HFFc6 (cell line): ENCODE measurements at places on chromosomes 3 and 15. TPM values are rescaled to one million over a fixed set of nuclear protein-coding genes. Genes with fewer than 3 reads are reported as not detected.

The RBM5 gene
- 75.9 to 81.3 TPM (median 80.2 TPM) in 3 replicates for total RNA-seq

GRCh38 chr15:27853624-27854455 lies 245.3 kb downstream of the OCA2 start:
- no peaks in the 10 kb centered on the region for H3K4me1 ChIP-seq
- DNase-seq: no peak
- no peak overlapping the region for H3K27ac ChIP-seq
- H3K27me3 ChIP-seq: no peaks in the 10 kb centered on the region; the same call in 1 of the 2 replicates

DNA sequence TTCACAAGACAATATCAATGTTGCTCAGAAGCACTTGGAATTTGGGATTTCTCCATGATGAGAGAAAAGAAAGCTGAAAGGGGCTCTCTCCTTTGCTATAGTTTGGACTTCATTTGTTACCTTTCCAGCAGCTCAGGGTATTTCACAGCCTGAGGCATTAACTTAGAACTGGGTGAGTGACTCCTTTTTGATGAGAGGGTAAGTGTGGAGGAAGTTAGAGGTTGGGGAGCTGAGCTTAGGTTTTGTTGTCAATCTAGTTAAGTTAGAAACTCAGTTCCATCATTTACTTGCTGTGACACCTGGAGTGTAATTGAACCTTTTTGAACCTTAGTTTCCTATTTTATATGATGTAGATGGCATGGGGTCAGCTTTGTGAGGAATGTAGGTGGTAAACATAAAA lies 359.1 kb downstream of the PDCD6IP start:
- H3K4me3 ChIP-seq: no peak overlapping the region
- no peaks in the 10 kb centered on the region for H3K27me3 ChIP-seq
- H3K36me3 ChIP-seq: no peaks in the 10 kb centered on the region
- DNase-seq: no peak
- no peaks in the 10 kb centered on the region for H3K4me1 ChIP-seq

The PP2D1 gene
- not detected in 3 replicates for total RNA-seq

The CACNA1D gene
- 0.07 to 0.27 TPM in 2 of 3 replicates, not detected in the other for total RNA-seq

- DNase-seq: no peak
- no peak overlapping the region for H3K4me3 ChIP-seq
- H3K36me3 ChIP-seq: peaks cover 22% of the 10 kb centered on the region
- peak overlapping the region; percentile 61 for H3K27ac ChIP-seq
These were observed 24.2 kb downstream of the ABHD2 start for GRCh38 chr15:89112341-89112971.

The ZNF662 gene
- total RNA-seq: 0.10 to 0.51 TPM in 2 of 3 replicates, not detected in the other

- H3K4me1 ChIP-seq: peaks cover 47% of the 10 kb centered on the region
- DNase-seq: peak; percentile 84
- H3K4me3 ChIP-seq: peak overlapping the region; percentile 35
- H3K27me3 ChIP-seq: no peaks in the 10 kb centered on the region; the same call in 1 of the 2 replicates
- no peaks in the 10 kb centered on the region for H3K36me3 ChIP-seq
These were observed 41.0 kb upstream of the MANF start for GRCh38 chr3:51343918-51344687.

The ATP13A4 gene
- total RNA-seq: not detected in 3 replicates

The FRMD4B gene
- 0.12 TPM in 2 of 3 replicates, not detected in the other for total RNA-seq

DNA sequence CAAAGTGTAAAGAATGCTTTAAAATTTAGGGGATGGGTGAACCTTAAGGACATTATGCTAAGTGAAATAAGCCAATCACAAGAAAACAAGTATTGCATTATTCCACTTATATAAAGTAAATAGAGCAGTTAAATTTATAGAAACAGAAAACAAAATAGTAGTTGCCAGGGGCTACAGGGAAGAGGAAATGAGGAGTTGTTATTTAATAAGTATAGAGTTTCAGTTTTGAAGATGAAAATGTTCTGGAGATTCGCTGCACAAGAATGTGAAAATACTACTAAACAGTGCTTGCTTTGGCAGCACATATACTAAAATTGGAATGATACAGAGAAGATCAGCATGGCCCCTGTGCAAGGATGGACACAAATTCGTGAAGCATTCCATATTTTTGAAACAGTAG lies 32.0 kb downstream of the DNAH12 start:
- no peak overlapping the region for H3K4me3 ChIP-seq
- H3K27ac ChIP-seq: no peak overlapping the region
- DNase-seq: no peak
- H3K27me3 ChIP-seq: peaks cover 21% of the 10 kb centered on the region

The EPHB1 gene
- 0.79 to 2.6 TPM (median 0.81 TPM) in 3 replicates for total RNA-seq

The MAPKAPK3 gene
- 65.5 to 71.0 TPM (median 66.2 TPM) in 3 replicates for total RNA-seq

The TEX9 gene
- total RNA-seq: 0.87 to 1.6 TPM (median 1.5 TPM) in 3 replicates

DNA sequence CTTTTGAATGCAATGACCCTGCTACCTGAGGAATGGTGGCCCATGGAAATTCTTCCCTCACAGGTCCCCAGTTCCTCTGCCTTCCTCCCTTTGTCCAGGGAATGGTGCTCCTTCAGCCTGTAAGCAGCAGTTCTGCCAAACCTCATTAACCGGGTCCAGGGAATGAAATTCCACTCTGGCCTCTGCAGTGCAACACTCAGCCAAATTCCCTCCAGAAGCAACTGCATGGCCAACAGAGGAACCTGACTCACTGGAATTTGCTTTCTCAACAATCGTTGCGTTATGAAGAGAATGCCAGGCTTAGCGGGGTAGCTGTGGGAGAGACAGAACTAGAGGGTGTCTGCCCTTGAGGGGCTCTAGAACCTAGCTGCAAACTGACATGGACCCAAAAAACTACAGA lies 449.4 kb upstream of the PROK2 start:
- peaks cover 16% of the 10 kb centered on the region for H3K4me1 ChIP-seq
- no peak overlapping the region for H3K27ac ChIP-seq
- no peaks in the 10 kb centered on the region for H3K36me3 ChIP-seq
- peaks cover 36% of the 10 kb centered on the region for H3K27me3 ChIP-seq
- no peak overlapping the region for H3K4me3 ChIP-seq
- peak; percentile 45 for DNase-seq

The MYO5C gene
- not detected in 3 replicates for total RNA-seq

DNA sequence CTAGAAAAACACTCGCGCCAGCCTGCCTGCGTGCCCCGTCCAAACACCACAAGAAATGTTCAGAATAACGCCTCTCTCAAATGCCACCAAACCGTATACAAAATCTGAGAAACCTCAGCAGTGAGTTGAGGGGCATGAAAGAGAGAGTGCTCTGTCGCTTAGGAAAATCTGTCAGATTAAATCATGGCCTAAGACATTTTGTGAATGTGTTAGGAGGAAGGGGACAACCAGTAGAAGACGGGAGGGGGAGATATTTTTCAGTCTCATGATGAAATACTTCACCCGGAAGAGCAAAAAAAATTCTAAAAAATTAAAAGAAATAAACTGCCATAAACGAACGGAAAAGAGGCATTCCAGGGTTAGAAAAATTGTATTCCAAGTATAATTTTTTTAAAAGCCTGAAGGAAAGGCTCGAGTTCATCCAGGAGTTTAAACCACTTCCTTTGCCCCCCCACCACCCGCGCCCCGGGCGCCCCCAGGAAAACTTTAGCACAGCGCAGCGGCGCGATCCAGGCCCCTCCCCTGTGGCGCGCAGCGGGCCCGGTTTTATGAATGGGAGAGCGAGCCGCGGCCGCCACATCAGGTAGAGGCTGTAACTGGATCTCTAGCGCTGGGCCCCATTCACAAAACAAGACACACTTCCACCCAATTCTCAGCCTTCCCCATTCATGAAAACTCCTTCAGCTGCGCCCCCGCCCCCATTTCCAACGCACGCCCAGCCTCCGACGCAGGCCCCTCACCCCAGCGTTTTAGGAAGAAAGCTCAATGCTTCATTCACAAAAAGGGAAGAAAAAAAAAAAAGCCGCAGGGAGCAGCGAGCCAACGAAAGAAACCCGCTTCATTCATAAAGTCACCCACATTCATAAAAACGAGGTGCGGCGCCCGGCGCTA lies 1.4 kb downstream of the ETV5 start:
- H3K4me3 ChIP-seq: peak overlapping the region; percentile 92
- peaks cover 25% of the 10 kb centered on the region for H3K36me3 ChIP-seq
- DNase-seq: peak; percentile 37
- peaks cover 6% of the 10 kb centered on the region for H3K27me3 ChIP-seq
- H3K4me1 ChIP-seq: peaks cover 56% of the 10 kb centered on the region

The CHDH gene
- total RNA-seq: not detected in 3 replicates

The ZBTB47 gene
- total RNA-seq: 29.6 to 37.2 TPM (median 35.2 TPM) in 3 replicates

GRCh38 chr3:48855681-48856447 lies 8.2 kb upstream of the PRKAR2A start:
- H3K36me3 ChIP-seq: no peaks in the 10 kb centered on the region
- no peaks in the 10 kb centered on the region for H3K4me1 ChIP-seq
- H3K4me3 ChIP-seq: no peak overlapping the region
- H3K27ac ChIP-seq: no peak overlapping the region
- H3K27me3 ChIP-seq: no peaks in the 10 kb centered on the region; the same call in 1 of the 2 replicates

The PLS1 gene
- total RNA-seq: 1.1 to 1.4 TPM (median 1.1 TPM) in 3 replicates

GRCh38 chr3:98540346-98540745 lies 8.6 kb downstream of the GPR15 start:
- no peak for DNase-seq
- no peaks in the 10 kb centered on the region for H3K4me1 ChIP-seq
- no peaks in the 10 kb centered on the region for H3K36me3 ChIP-seq
- H3K27ac ChIP-seq: no peak overlapping the region
- no peaks in the 10 kb centered on the region; the same call in 1 of the 2 replicates for H3K27me3 ChIP-seq

The FAM43A gene
- 11.5 to 27.5 TPM (median 12.2 TPM) in 3 replicates for total RNA-seq

The RCCD1 gene
- 13.4 to 16.8 TPM (median 13.8 TPM) in 3 replicates for total RNA-seq

DNA sequence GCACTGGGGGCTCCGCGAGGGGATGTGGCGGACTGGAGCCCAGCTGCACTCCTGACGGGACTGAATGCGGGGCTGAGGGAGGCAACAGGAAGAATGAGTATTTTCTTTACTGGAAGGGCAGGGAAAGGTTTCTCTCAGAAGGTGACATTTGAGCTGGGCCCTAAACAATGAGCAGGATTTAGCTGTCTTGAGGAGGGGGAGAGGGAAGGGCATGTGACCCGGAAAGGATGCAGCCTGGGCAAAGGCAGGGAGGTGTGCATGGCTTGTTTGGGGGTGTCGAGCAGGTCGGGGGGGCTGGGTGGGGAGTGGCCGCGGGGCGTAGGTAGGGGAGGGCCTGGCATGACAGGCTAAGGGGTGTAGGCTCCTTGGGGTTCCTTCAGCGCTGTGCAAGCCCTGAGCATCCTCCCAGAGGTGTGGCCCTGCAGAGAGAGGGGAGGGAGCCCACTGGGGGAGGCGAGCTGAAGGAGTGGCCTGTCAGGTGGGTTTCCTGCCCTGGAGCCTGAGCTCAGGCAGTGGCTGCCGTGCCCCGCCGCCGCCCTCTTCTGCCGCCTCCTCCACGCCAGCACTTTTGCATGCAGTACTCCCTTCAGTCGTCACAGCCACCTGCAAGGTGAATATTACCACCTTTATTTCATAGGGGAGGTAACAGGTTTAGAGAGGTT lies 17.2 kb upstream of the ANKDD1A start:
- H3K27ac ChIP-seq: peak overlapping the region; percentile 94
- 0 out of 2 replicates have a peak, but pooled peaks cover 3% of the 10 kb centered on the region for H3K36me3 ChIP-seq
- peaks cover 65% of the 10 kb centered on the region for H3K4me1 ChIP-seq
- no peaks in the 10 kb centered on the region; the same call in 1 of the 2 replicates for H3K27me3 ChIP-seq
- H3K4me3 ChIP-seq: peak overlapping the region; percentile 82

The MST1R gene
- 0.34 to 0.97 TPM (median 0.83 TPM) in 3 replicates for total RNA-seq

GRCh38 chr15:23835953-23836352 lies 148.8 kb upstream of the NDN start:
- H3K27ac ChIP-seq: no peak overlapping the region
- DNase-seq: no peak
- no peaks in the 10 kb centered on the region for H3K36me3 ChIP-seq
- H3K4me1 ChIP-seq: no peaks in the 10 kb centered on the region
- no peak overlapping the region for H3K4me3 ChIP-seq

GRCh38 chr15:100034191-100034590 lies 301.0 kb upstream of the LYSMD4 start:
- H3K27ac ChIP-seq: no peak overlapping the region
- H3K36me3 ChIP-seq: peaks cover 3% of the 10 kb centered on the region; the same call in 1 of the 2 replicates
- H3K4me1 ChIP-seq: peaks cover 26% of the 10 kb centered on the region; the same call in 1 of the 2 replicates
- DNase-seq: no peak
- H3K4me3 ChIP-seq: no peak overlapping the region

GRCh38 chr3:56818156-56818985 lies 16.6 kb upstream of the ARHGEF3 start:
- H3K4me1 ChIP-seq: peaks cover 14% of the 10 kb centered on the region
- H3K4me3 ChIP-seq: no peak overlapping the region
- H3K27me3 ChIP-seq: peaks cover 15% of the 10 kb centered on the region
- no peak overlapping the region for H3K27ac ChIP-seq

GRCh38 chr3:2968475-2968874 lies 141.7 kb downstream of the IL5RA start:
- no peaks in the 10 kb centered on the region for H3K36me3 ChIP-seq
- no peaks in the 10 kb centered on the region; the same call in 1 of the 2 replicates for H3K27me3 ChIP-seq
- H3K4me3 ChIP-seq: no peak overlapping the region

The P3H2 gene
- 30.4 to 43.2 TPM (median 39.5 TPM) in 3 replicates for total RNA-seq

- no peak for DNase-seq
- peak overlapping the region; percentile 97 for H3K27ac ChIP-seq
- H3K27me3 ChIP-seq: no peaks in the 10 kb centered on the region; the same call in 1 of the 2 replicates
- H3K4me1 ChIP-seq: peaks cover 67% of the 10 kb centered on the region
- H3K4me3 ChIP-seq: peak overlapping the region; percentile 94
These were observed 532 bp upstream of the SELENOT start for GRCh38 chr3:150602426-150603152.

- no peak overlapping the region for H3K4me3 ChIP-seq
- no peaks in the 10 kb centered on the region for H3K36me3 ChIP-seq
- DNase-seq: no peak
- H3K27me3 ChIP-seq: peaks cover 3% of the 10 kb centered on the region; the same call in 1 of the 2 replicates
- no peak overlapping the region for H3K27ac ChIP-seq
These were observed 28.9 kb downstream of the SH3GL3 start for GRCh38 chr15:83476066-83476465.

- peak overlapping the region; percentile 57; the same call in 1 of the 2 replicates for H3K4me3 ChIP-seq
- H3K27ac ChIP-seq: peak overlapping the region; percentile 94
- peaks cover 54% of the 10 kb centered on the region for H3K4me1 ChIP-seq
- H3K27me3 ChIP-seq: peaks cover 1% of the 10 kb centered on the region
These were observed 245.3 kb downstream of the MYRIP start for GRCh38 chr3:40054568-40055222.

GRCh38 chr3:140497331-140497730 lies 180.5 kb upstream of the TRIM42 start:
- no peaks in the 10 kb centered on the region; the same call in 1 of the 2 replicates for H3K27me3 ChIP-seq
- no peak for DNase-seq
- H3K4me1 ChIP-seq: no peaks in the 10 kb centered on the region
- peaks cover 5% of the 10 kb centered on the region for H3K36me3 ChIP-seq
- no peak overlapping the region for H3K27ac ChIP-seq
- H3K4me3 ChIP-seq: no peak overlapping the region

GRCh38 chr15:64476550-64476949 lies 16.2 kb downstream of the ZNF609 start:
- H3K4me1 ChIP-seq: peaks cover 6% of the 10 kb centered on the region
- no peak overlapping the region for H3K4me3 ChIP-seq
- no peak overlapping the region; the same call in 1 of the 2 replicates for H3K27ac ChIP-seq
- no peak for DNase-seq

GRCh38 chr3:56711344-56711743 lies 28.3 kb upstream of the TASOR start:
- no peaks in the 10 kb centered on the region for H3K4me1 ChIP-seq
- DNase-seq: no peak
- H3K27me3 ChIP-seq: no peaks in the 10 kb centered on the region; the same call in none of the 2 replicates

- no peak overlapping the region for H3K27ac ChIP-seq
- DNase-seq: no peak
- H3K36me3 ChIP-seq: no peaks in the 10 kb centered on the region
- no peak overlapping the region for H3K4me3 ChIP-seq
These were observed 66.1 kb upstream of the SPRED1 start for GRCh38 chr15:38186507-38186906.
